A549 treated with dexamethasone at 1 μM for 4 hours (cell line): ENCODE measurements at places on chromosomes 7 and 10. TPM values are rescaled to one million over a fixed set of nuclear protein-coding genes. Genes with fewer than 3 reads are reported as not detected.

The SRRM3 gene
- 9.5 to 13.5 TPM (median 11.7 TPM) in 5 replicates for total RNA-seq

The NUTM2E gene
- 0.26 to 0.48 TPM (median 0.40 TPM) in 5 replicates for total RNA-seq

The PNLIPRP1 gene
- total RNA-seq: not detected in 5 replicates

The LIPK gene
- not detected in 5 replicates for total RNA-seq

The FAM237B gene
- total RNA-seq: 0.02 to 0.06 TPM (median 0.03 TPM) in 5 replicates

The TRPV5 gene
- total RNA-seq: not detected in 5 replicates

The CBLL1 gene
- total RNA-seq: 32.6 to 51.5 TPM (median 42.4 TPM) in 5 replicates

The DENND2A gene
- total RNA-seq: 0.59 to 1.1 TPM (median 0.78 TPM) in 5 replicates

The TMEM176B gene
- total RNA-seq: 0.12 to 0.22 TPM (median 0.14 TPM) in 3 of 5 replicates, not detected in the others

The COL17A1 gene
- 1.6 to 2.2 TPM (median 1.7 TPM) in 5 replicates for total RNA-seq

The CTTNBP2 gene
- total RNA-seq: 0.27 to 0.67 TPM (median 0.37 TPM) in 5 replicates

The CHCHD3 gene
- total RNA-seq: 77.7 to 88.8 TPM (median 83.3 TPM) in 5 replicates

The ADCYAP1R1 gene
- total RNA-seq: 0.02 to 0.07 TPM (median 0.06 TPM) in 5 replicates

The CDK14 gene
- 0.07 to 0.61 TPM (median 0.13 TPM) in 5 replicates for total RNA-seq

The CADPS2 gene
- total RNA-seq: 0.03 to 0.07 TPM (median 0.05 TPM) in 4 of 5 replicates, not detected in the other

The SORBS1 gene
- total RNA-seq: 0.38 to 0.84 TPM (median 0.66 TPM) in 5 replicates

The CPN1 gene
- 0.19 to 0.54 TPM (median 0.36 TPM) in 5 replicates for total RNA-seq

The NKX1-2 gene
- 0.02 to 0.08 TPM (median 0.05 TPM) in 4 of 5 replicates, not detected in the other for total RNA-seq

The FXYD4 gene
- not detected in 5 replicates for total RNA-seq

The GUSB gene
- 27.0 to 32.6 TPM (median 30.9 TPM) in 5 replicates for total RNA-seq

The MRC1 gene
- total RNA-seq: 0.01 to 0.04 TPM (median 0.02 TPM) in 4 of 5 replicates, not detected in the other

The DEPP1 gene
- 2.4 to 3.4 TPM (median 3.2 TPM) in 5 replicates for total RNA-seq

The CHN2 gene
- 0.14 to 0.62 TPM (median 0.50 TPM) in 5 replicates for total RNA-seq

The LIPM gene
- total RNA-seq: not detected in 5 replicates

The WEE2 gene
- not detected in 5 replicates for total RNA-seq

The SYT15 gene
- total RNA-seq: 1.5 to 3.1 TPM (median 3.0 TPM) in 5 replicates

The CLDN3 gene
- total RNA-seq: 1.3 to 3.6 TPM (median 3.0 TPM) in 5 replicates

The ANKIB1 gene
- 15.9 to 29.6 TPM (median 24.0 TPM) in 5 replicates for total RNA-seq

The LEP gene
- total RNA-seq: not detected in 5 replicates

The CYP3A5 gene
- total RNA-seq: 1.3 to 1.8 TPM (median 1.4 TPM) in 5 replicates

The HDAC9 gene
- total RNA-seq: 0.06 to 0.25 TPM (median 0.18 TPM) in 5 replicates

The IFIT1B gene
- not detected in 5 replicates for total RNA-seq

The CPVL gene
- 0.18 to 0.39 TPM (median 0.23 TPM) in 4 of 5 replicates, not detected in the other for total RNA-seq

The SAMD9L gene
- 0.45 to 1.0 TPM (median 0.48 TPM) in 5 replicates for total RNA-seq

The CPEB3 gene
- 0.30 to 0.51 TPM (median 0.34 TPM) in 5 replicates for total RNA-seq

The ZNF248 gene
- total RNA-seq: 2.8 to 4.8 TPM (median 4.1 TPM) in 5 replicates

The MYPN gene
- total RNA-seq: 2.0 to 3.4 TPM (median 2.5 TPM) in 5 replicates

The RPP38 gene
- 33.7 to 36.6 TPM (median 34.6 TPM) in 5 replicates for total RNA-seq

The MYOF gene
- total RNA-seq: 197 to 278 TPM (median 249 TPM) in 5 replicates

The PDE1C gene
- 2.4 to 4.0 TPM (median 3.1 TPM) in 5 replicates for total RNA-seq

The PPP1R17 gene
- not detected in 5 replicates for total RNA-seq

The VTI1A gene
- total RNA-seq: 13.3 to 16.0 TPM (median 14.7 TPM) in 5 replicates

The PRSS37 gene
- not detected in 5 replicates for total RNA-seq

The FOXI2 gene
- total RNA-seq: not detected in 5 replicates

The HMX3 gene
- total RNA-seq: not detected in 5 replicates

The ANKRD26 gene
- 2.1 to 3.2 TPM (median 2.9 TPM) in 5 replicates for total RNA-seq

The RGR gene
- total RNA-seq: not detected in 5 replicates

The WNT2 gene
- total RNA-seq: 0.02 TPM in 1 of 5 replicates, not detected in the others

The HMX2 gene
- total RNA-seq: 0.07 to 0.11 TPM (median 0.08 TPM) in 3 of 5 replicates, not detected in the others

The NEURL1 gene
- total RNA-seq: 0.55 to 0.88 TPM (median 0.73 TPM) in 5 replicates

The TMEM225B gene
- 0.32 to 1.3 TPM (median 1.1 TPM) in 5 replicates for total RNA-seq

The ELN gene
- 0.12 to 0.25 TPM (median 0.16 TPM) in 5 replicates for total RNA-seq

The VWC2 gene
- not detected in 5 replicates for total RNA-seq

The RNF133 gene
- total RNA-seq: not detected in 5 replicates

The SLC18A3 gene
- 0.04 to 0.06 TPM in 2 of 5 replicates, not detected in the others for total RNA-seq

The OR6B1 gene
- not detected in 5 replicates for total RNA-seq

The TRIL gene
- not detected in 5 replicates for total RNA-seq

The LBX1 gene
- total RNA-seq: not detected in 5 replicates
